Hindlimb muscle (tissue), 1 donor: ENCODE measurements at places on chromosomes 2 and 18.

GRCh38 chr2:225120186-225120585 is 77.9 kb upstream of the DOCK10 start:
- DNase-seq, result no peak

DNA sequence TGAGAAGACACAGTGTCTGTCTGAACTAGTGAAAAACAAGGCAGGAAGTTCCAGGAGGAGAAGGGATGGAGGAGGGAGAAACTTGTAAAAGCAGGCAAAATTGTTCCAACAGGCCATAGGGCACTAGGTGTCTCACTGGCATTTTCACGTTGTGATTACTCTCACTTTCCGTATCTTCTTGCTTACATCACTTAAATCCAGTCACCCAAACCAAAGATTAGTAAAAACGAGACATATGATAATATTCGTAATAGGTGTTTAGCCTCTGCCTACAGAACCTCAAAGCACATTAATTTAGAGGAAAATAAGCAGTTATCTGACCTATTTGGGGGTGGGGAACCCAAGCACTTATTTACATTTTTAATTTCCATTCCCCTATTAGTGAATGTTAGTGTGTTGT is 78.3 kb downstream of the POU3F3 start:
- DNase-seq, result no peak

DNA sequence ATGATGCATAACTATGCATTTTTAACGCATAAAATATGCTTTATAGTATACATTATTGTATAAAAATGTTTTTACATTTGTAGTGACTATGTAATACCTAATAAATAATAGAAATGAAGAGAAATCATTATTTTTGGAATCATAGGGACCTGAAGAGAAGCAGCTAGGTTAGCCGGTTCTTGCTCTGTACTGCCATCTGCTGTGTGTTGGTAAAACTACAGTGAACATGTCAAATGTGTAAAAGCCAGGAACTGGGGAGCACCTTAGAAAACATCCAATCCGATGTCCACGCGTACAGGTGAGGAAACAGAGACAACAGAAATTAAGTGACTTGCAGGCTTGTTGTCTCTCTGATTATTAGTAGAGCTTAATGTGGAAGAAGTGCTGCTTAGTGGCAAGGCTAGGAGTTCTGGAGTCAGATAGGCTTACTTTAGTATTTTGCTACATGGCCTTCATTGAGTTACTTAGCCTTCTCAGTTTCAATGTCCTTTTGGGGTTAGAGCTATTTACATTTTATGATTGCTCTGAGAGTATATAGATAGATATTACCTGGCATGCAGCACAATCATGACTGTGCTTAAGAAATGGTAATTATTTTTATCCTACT is 386.5 kb downstream of the DLGAP1 start:
- DNase-seq, result peak; percentile 39

DNA sequence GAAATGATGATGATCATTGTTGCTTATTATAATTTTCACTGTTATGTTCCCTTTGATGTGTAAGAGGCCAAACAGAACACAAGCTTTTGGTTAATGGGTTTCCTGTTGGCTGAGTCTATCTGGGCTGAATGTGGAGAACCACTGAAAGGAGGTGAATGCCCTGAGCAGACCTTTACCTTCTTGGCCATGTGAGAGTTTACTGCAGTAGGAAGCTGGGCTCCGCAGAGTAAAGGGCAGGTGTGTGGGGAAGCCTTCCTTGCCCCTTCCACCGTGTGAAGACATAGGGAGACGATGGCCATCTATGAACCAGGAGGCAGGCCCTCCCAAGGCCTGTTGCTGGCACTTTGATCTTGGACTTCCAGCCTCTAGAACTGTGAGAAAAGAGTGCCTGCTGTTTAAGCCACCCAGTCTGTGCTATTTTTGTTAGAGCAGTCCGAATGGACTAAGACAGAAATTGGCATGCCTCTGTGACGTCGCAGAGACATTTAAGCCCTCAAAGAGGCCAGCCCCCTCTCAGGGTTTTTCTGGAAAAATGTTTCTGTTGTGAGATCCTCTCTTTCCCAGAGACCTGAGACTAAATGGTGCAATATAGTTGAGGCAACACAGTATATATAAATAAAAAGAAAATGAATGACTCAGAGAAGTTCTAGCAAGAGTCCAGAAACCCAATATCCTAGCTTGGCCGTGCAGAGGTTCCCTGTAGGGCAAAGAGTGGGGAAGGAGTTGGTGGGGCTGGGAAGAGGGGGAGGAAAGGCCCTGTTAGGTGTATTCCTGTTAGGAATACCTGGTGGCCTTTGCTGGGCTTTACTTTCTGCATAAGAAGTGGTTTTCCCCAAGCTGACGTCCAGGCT is 121.9 kb upstream of the LGALSL start:
- no peak for DNase-seq

- no peak for DNase-seq
These were observed 7.6 kb upstream of the MEIS1 start for GRCh38 chr2:66427300-66427699.

DNA sequence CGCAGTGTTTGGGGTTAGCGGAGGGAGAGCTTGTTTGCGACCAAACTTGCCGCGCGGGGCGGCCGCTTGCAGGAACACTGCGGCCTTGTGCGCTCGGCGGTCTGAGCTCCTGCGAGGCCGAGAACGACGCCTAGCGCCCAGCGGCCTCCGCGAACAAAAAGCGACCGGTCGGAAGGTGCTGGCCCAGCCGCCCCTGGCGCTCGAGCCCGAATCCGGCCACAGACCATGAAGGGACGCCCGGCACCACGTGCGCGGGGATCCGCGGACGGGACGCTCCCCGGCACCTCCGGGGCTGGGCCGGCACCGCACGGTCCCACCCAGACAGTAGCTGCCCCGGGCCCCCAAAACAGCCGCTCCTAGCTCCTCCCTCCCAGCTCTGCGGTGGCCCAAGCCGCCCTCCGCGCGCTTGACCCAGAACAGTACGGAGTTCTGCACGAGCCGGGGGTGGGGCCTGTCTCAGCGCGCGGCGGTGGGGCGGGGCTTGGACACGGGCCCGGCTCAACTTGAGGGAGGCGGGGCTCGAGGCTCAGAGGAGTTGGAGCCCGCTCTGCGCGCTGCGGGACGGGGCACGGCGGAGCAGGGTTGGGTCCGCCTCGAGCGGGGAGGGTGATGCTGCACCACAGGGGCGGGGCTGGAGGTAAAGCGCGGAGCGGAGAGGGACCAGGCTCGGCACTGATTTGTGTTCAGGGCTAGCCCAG is 664 bp upstream of the IMPA2 start:
- peak; percentile 94 for DNase-seq

DNA sequence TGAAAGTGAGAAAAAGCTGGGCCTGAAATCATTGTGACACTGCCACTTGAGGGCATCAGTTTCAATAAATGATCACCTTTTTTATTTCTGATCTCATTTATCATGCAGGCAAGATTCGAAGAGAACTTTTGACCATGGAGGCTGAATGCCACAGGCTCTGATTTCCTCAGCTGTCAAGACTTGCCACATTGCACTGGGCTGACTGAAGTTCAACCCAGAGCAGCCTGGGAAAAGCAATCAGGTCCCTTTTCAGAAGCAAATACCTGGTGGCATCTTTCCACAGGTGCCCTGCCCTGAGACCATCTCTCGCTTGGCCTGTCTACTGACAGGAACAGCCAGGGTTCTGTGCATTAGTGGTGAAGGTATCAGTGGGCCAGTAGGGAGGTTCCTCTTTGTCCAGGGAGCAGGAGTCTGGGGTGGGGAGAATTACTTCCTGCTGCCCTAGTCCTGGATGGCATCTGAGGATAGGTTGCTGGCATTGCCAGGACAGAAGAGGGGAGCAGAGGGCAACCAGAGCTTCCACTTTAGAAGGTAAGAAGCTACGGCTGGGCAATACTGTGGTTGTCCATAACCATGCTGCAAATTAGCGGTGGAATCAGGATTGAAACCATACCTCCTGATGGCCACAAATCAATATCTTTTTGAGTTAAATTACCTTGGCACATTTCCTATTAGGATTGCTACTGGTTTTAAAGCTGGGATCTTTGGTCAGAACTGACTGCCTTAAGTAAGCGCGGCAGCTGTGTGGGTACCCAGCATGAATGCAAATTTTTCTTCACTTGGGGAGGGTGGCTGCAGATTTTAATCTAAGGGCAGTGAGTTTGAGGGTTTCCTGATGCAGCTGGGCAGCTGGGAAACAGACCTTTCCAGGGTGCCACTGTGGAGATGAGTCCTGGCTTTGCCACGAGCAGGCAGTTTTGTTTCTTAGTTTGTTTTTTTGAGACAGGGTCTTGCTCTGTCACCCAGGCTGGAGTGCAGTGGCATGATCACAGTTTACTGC is 394.5 kb downstream of the ALK start:
- no peak for DNase-seq

DNA sequence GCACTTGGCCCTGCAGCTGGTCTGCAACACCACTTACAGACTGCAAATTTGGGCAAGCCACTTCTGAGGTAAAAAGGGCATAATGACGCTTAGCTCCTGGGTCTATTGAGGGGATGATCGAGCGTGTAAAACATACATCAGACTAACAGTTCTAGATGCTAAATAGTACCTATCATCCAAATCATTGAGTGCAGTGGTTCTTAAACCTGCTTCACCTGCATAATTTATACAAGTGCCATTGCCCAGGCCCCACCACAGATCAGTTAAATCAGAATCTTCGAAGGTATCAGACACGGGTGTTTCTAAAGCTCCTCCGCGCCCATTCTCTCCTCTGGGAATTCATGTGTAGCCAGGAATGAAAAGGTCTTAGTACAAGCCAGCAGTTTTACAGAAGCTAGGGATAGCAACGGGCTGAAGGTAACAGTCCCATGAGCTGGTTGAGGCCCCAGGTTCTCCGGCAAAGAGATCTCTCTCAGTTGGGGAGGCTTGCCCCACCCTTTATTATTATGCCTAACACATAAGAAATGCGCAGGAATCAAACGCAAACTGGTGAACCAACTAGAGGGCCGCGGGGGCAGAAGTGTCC is 737 bp upstream of the RNF181 start:
- DNase-seq, result no peak

DNA sequence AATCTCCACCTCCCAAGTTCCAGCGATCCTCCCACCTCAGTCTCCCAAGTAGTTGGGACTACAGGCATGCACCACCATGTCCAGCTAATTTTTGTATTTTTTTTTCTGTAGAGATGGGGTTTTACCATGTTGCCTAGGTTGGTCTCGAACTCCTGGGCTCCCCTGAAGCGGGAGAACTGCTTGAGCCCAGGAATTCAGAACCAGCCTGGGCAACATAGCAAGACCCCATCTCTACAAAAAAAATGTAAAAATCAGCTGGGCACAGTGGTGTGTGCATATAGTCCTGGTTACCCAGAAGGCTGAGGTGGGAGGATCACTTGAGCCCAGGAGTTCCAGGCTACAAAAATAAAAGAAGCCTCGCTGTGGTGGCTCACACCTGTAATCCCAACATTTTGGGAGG is 12.0 kb upstream of the ZNF532 start:
- no peak for DNase-seq

GRCh38 chr2:96963316-96963715 is 23.1 kb downstream of the FAM178B start:
- DNase-seq, result no peak

GRCh38 chr18:79218605-79219190 is 149.5 kb downstream of the ATP9B start:
- DNase-seq, result no peak

GRCh38 chr2:180205621-180206235 is 198.6 kb upstream of the CWC22 start:
- DNase-seq, result no peak

GRCh38 chr2:218095853-218096252 is 26.8 kb downstream of the RUFY4 start:
- no peak for DNase-seq
